ENCODE measurements at places on chromosomes 1 and 21.

GRCh38 chr1:119384591-119384990, 16.0 kb downstream of the HAO2 start:
- no peak for DNase-seq

DNA sequence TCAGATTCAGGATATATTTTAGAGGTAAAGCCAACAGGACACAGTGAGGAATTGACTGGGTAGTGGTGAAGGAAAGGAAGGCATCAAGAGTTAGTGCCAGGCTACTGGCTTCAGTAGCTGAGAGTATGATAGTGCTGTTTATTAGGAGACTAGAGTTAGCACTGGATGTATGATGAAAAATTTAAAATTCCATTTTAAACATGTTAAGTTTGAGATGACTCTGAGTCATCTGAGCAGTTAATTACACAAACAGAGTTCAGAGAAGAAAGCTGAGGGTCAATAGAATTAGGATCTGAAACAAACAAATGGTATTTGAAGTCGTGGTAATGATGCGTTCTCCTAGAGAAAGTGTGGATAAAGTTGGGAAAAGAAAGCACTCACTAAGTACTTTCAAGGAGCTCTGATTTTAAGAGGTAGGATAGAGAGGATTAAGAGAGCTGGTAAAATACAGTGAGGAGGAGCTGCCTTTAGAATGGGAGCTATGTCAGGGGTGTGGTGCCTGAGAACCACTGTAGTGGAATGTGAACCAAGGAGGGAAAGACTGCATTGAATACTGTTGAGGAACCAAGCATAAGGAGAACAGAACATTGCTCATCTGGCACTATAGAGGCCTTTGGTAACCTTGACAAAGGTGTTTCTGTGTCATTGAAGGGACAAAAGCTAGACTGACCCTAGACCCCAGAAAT, 21.7 kb upstream of the SHCBP1L start:
- no peak for DNase-seq

DNA sequence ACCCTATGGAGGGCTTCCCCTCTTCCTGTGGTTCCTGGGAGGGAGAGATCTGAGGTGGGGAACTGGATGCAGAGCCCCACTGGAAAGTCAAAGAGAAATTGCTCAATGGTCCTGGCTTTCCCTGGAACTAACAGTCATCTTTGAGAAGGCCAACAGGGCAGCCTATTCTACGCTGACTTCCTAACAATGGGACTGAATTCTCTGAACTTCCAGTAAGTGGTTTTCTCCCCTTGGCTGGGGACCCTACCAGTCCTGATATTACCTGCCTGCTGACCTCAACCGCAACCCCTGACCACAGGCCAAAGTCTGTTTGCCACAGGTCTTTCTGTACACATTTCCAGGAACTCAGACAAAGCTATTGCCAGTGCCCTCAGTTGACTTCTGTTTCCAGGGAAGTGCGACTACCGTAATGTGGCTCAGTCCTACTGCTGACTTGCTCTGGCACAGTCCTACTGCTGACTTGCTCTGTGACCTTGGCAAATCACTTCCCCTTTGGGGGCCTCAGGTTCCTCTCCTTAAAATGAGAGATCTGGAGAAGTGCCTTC, 55.3 kb downstream of the C8B start:
- DNase-seq, result no peak

GRCh38 chr1:117541003-117541402, 64.8 kb upstream of the TENT5C start:
- DNase-seq, result no peak

GRCh38 chr1:2504225-2504948, 22.0 kb downstream of the PANK4 start:
- no peak for DNase-seq

- DNase-seq, result no peak
Observed at GRCh38 chr1:54223441-54224202, 23.7 kb downstream of the MRPL37 start.

- DNase-seq, result no peak
Observed at GRCh38 chr1:186915555-186915954, 86.8 kb downstream of the PLA2G4A start.

DNA sequence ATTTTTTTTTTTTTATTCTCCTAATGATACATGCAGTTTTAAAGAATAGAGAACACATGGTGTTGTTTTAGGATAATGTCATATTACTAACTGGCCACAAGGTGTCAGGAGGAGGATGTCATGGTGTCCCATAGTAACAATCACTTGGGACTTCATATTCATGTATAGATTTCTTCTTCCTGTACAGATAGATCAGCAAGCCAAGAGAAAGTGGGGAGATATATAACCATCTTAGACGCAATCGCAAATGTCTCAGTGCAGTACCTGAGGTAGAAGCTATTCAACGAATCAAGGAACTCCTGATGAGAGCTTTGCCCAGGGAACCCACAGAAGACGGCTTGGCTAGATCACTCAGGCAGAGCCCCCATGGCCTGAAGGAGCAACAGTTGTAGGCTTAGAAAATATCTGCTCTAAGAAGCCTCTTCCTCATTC, 12.3 kb downstream of the OR2T11 start:
- DNase-seq, result peak; percentile 17

DNA sequence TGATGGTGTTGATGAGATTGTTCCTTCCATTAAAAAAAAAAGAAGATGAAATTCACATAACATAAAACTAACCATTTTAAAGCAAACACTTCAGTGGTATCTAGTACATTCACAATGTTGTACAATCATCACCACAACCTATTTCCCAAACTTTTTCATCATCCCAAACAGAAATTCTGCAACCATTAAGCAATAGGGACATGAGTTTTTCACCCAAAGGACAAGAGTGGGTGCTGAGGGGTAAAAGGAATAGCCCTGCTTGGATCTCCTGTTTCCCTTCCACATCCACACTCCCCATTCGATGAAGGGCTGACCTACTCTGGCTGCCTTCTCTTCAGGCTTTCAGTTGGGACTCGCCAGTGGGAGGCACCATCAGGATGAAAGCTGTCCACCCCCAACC, 59.3 kb downstream of the SLC9A1 start:
- DNase-seq, result no peak

GRCh38 chr1:54161495-54162168, 8.8 kb upstream of the CDCP2 start:
- DNase-seq, result no peak

DNA sequence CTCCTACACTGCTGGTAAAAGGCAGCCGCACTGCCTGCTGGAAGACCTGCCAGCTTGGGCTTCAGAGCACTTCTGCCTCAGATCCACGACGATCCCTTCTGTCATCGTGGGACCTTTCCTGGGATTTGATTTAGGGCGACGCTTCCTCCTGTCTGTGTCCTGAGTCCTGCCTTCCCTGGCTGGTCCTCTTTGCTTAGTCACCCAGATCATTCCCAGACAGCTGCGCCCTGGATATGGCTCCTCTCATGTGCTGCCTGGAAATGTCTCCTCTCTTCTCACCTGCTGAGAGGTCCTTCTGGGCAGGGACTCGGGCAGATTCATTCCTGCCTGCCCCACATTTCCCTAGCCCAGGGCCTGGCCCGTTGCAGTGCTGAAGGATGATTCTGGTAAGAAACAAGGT, 72.4 kb upstream of the POU3F1 start:
- DNase-seq, result no peak

DNA sequence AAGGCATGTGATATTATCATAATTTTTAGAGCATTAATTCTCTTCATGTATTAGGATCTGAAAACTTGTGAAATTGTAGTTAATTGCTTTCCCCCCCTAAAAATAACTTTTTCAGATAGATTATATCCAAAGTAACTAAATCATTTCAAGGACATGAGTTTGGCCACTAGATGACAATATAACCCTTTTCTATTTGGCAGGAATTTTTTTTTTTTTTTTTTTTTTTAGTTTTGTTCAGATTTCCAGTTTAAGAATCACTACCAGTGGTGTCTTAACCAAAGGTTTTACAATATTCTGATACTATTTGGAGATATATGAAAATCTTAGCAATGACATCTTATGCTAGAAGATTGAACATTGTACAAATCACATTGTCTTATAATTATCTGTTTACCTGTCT, 370.8 kb downstream of the AMY1C start:
- DNase-seq, result no peak

DNA sequence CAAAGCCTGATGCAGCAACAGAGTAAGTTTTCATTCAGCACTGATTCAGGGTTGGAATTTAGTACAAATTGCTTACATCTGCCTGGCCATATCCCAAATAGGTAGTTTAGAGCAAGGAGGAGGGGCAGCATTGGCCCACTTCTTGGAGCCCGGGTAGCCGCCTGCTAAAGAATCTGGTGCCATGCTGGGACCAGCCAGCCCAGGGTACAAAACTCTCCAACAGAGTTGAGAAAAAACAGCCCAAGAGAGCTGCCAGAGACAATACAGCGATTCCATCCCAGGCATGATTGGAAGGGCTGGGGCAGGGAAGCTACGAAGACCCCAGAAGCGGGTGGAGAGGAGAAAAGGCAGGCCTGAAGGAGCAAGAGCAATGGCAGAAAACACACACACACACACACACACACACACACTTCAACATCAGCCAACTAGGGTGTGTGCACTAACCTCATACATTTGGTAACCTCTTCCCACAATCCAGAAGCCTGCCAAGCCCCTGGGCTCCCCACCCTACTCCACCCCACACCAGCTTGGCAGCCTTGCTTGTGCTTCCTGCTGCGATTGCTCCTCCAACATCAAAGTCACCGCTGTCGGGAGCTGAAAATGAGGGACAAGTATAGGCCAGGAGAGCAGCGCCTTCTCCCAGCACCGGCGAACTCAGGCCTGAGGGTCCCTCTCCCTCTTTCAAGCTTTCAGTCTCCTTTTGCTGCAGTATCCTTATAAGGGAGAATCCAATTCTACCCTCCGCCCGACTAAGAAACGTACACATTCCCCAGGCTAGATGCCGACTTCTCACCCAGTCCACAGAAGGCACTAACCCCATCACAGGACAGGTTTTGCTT, 1.2 kb downstream of the PIK3C2B start:
- no peak for DNase-seq

- no peak for DNase-seq
Observed at GRCh38 chr1:198543670-198544260, 3.3 kb upstream of the ATP6V1G3 start.

- DNase-seq, result no peak
Observed at GRCh38 chr1:24909388-24909898, 20.6 kb downstream of the RUNX3 start.

- no peak for DNase-seq
Observed at GRCh38 chr1:153122831-153123421, 9.6 kb upstream of the SPRR2F start.

DNA sequence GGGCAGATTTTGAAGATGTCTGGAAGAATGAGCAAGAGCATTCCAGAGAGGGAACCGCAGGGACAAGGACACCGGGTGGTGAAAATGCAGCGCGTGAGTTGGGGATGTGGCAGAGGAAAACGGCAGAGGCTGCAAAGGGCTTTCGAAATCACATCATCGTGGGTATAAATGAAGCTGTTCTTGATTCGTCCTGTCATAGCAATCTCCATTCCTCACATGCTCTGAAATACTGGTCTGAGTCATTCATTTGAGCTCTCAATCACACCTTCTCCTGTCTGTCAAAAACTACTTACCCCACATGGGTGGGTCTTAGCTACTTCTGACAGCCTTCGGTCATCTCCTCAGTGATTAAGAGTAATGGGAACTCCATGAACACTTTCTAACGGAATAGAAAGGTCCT, 81.5 kb downstream of the ERG start:
- DNase-seq, result no peak

DNA sequence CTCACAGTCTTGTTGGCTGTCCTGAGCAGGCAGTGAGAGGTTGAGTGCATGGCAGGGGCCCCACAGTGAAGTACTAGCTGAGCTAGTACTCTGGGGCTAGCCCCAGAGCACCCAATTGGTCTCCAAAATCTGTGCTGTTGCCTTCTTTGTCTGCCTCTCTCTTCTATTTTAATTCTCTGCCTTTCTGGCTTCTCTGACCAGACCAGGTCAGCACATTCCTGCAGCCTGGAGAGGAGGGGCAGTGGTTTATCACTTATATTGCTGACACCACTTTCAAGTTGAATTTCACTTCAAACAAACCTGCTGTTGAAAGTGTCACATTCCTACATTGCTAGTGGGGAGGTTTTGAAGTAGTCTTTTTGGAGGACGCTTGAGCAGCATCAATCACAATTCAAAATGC, 628.7 kb downstream of the PTPRU start:
- DNase-seq, result no peak

DNA sequence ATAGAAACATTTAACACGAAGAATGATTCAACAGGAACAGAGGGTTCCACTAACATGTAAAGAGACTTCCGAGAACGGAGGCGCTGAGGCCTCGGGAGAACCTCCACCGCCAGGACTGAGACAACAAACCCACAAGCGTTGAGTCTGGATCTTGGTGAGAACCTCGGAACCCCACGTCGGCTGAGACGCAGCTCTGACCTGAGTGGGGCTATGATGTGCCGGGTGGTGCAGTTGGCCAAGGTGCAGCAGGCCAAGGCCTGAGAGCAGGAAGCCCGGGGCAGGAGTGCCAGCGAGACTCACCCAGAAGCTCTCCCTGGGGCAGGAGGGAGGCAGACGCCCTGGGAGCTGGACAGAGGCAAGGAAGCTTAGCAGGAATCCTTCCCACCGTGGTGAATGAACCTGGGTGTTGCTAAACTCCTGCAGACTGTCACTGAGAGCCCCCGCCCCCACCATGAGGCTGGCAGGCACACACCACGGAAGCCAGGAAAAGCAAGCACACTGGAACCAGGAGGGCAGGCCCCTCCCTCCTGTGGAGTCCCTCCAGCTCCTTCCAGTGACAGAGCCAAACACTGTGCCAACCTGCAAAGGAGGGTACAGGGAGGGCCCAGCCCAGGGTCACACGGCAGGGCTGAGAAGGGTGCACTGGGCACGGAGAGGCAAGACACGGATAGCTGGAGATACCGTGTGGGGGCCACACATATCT, 34.8 kb downstream of the WDR4 start:
- no peak for DNase-seq

DNA sequence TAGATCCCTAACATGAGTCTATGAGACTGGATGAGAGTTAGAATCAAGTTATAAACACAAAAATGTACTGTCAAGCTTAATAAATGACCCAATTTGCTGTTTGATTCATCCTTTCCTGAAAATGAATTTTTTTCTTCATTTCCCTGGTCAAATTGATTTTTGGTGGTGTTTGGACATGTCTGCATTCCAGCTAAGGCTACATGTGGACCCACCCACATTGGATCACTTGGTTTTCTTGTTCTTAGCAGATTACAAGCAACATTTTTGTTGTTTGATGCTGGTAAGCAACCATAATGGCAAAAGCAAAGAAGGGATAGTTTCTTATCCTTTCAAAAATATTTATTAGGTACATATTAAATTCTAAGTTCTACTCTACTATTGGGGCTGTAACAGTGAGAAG, 181.1 kb downstream of the NEK7 start:
- no peak for DNase-seq
